ENCODE measurements at places on chromosomes 1 and 21.

DNA sequence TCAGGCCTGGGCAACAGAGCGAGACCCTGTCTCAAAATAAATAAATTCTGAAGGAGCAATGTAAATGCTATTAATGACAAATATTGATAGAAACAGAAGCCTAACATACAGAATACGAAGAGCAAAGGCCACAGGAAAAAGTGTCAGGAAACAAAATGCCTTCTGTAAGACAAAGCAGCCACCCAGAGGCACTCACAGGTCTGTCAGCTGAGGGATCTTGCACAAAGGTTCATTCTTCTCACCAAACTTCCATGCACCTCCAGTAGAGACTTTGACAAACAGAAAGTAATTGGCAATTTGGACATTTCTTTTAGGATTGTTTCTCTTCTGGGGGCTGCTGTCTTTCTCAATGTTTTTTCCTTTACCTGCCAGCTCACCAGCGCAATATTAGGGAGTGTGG, 1.2 kb upstream of the ALDH9A1 start:
- no peak for ATAC-seq

- ATAC-seq: no peak
These were observed 160.6 kb downstream of the HMCN1 start for GRCh38 chr1:185894791-185895190.

- ATAC-seq: no peak
These were observed 30.1 kb downstream of the AVPR1B start for GRCh38 chr1:206087091-206087490.

DNA sequence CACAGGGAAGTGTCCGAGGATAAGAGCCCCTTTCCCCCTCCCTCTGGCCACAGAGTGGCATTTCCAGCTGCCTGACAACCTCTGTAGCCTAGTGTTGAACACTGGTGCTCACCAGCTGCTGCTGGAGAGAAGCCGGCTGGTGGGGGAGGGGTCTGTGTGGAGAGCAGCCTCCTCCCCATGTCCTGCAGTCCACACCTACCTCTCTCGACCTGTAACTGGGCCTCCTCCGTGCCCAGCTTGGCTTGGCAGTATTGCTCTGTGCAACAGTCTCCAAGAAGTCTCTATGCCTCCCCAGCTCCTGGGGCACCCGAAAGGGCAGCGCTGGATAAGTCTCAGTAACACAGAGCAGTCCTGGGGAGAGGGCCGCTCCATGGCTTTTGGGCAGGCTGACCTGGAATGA, 17.0 kb downstream of the PAPPA2 start:
- ATAC-seq: no peak

- ATAC-seq: peak; percentile 56
These were observed 34.0 kb upstream of the RAP1A start for GRCh38 chr1:111585447-111586086.

DNA sequence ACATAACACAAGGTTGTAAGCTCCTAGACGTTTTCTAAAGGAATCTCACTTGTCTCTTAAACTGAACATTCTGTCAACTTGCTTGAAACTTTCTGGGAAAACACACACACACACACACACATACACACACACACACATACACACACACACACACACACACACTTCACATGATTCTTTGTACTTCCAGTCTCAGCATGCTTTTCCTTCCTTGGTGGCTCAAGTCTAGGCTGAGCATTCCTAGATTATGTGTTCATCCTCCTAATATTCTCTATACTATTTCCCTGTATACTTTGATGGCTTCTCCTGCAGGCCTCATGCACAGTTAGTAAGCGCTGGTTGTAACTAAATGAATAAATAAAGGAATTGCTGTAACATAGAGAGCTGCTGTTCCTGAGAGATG, 372.1 kb downstream of the PTPRC start:
- no peak for ATAC-seq

GRCh38 chr1:160149233-160149632, 2.2 kb upstream of the ATP1A4 start:
- ATAC-seq: no peak

DNA sequence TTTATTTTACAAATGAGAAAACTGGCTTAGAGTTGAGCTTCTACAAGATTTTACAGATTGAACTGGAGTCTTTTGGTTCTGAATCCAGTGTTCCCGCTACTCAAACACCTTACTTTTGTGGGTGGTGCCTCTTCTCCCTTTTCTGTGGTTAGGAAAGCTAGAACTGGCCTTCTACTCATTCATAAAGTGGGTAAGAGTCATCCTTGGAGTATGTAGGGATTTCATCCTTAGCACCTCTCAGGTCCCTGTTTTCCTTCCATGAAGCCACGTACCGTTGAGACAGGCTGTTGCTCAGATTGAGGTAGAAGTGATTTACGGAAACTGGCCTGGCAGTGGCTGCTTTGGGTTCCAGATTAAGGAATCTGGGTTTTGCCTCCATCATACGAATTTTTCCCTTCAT, 35.8 kb downstream of the WNT4 start:
- ATAC-seq: no peak

DNA sequence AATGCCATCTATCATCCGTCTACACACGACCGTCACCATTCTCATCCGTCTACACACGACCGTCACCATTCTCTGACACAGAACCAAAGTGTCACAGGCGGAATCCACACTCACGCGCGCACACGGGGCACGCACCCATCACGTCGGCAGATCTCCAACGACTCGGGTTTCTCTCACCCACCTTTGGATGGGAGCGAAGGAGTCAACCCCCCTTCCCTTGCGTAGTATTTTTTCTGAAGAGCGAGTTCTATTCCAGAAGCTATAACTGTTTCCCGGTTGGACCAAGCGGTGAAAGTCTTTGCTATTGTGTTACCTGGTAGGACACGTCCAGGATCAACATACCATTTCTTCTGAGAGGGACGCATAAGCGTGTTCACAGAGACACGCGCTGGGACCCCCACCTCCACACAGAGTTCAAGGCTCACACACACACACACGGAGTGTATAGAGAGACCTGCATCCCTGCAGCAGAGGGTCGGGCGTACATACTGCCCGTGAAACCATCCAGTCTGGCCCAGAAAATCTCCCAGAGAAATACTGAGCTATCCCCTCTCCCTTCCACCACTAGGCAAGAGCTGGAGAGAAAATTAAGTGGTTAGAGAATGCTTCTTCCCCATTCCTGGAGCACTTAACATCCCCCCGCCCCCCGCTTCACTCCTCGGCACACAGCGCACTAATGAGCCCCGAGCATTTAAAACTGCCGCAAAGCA, 741 bp downstream of the DUSP10 start:
- ATAC-seq: no peak

DNA sequence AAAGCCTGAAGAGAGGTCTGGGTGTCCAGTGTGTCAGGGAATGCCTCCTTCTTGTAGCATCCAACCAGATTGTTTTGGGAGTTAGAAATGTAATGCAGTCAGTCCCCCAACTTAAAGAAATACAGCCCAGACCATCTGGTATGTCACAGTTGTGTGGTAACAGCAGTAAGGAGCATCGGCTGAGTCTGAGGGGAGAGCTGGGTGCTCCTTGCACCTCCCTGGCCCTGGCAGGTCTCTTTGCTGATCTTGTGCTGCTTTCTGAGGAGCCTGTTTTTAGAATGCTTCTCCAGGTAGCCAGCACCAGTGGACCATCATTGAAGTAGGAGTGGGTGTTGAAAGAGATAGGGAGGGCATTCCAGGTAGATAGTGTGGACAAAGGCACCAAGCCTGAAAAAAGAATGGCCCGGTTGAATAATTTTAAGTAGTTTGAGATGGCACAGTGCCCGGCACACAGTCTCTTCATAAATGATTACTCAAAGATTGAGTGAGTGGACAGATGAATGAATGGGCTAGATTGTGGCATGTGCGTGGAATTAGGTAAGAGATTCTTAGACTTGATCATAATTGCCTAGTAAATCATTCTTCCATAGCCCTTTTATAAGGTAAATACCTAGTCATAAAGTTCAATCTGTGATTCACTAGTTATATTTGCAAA, 46.5 kb downstream of the LAMC1 start:
- no peak for ATAC-seq

Measured in activated T-helper 17 cell treated with anti-CD3 and anti-CD28 coated beads, Interleukin-2, amount 50 U/mL, for 72 hours (primary cell).